ENCODE measurements at places on chromosomes 7 and 10.

GRCh38 chr10:114048472-114048871, 4.8 kb downstream of the ADRB1 start:
- DNase-seq, result no peak

- DNase-seq, result no peak
Observed at GRCh38 chr7:124692425-124692824, 73.2 kb downstream of the GPR37 start.

DNA sequence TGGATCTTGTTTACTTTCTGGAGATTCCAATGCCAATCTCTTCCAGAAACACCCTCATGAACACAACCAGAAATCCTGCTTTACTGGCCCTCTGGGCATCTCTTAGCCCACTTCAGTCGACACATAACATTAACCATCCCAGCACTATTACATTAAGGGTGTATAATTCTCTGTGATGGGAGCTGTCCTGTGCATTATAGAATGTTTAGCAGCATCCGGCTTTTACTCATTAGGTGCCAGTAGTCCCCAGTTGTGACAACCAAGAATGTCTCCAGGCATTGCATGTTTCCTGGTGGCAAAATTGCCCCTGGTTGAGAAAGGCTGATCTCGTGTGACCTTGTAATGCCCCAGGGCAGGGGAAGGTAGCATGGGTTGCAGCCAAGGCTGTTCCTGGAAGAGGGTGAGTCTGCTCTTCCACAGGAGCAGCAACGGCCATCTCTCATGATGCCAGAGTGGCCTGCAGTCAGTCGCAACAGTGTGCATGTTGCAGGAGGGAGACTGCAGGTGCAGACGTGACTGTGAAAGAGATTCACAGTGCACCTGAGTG, 2.6 kb upstream of the DDC start:
- no peak for DNase-seq

GRCh38 chr7:149690688-149691446, 82.5 kb downstream of the ZNF467 start:
- DNase-seq, result peak; percentile 54
